ENCODE measurements at places on chromosomes 1 and 21.

GRCh38 chr1:46638921-46639320 is 22.3 kb upstream of the MOB3C start:
- DNase-seq, result no peak

DNA sequence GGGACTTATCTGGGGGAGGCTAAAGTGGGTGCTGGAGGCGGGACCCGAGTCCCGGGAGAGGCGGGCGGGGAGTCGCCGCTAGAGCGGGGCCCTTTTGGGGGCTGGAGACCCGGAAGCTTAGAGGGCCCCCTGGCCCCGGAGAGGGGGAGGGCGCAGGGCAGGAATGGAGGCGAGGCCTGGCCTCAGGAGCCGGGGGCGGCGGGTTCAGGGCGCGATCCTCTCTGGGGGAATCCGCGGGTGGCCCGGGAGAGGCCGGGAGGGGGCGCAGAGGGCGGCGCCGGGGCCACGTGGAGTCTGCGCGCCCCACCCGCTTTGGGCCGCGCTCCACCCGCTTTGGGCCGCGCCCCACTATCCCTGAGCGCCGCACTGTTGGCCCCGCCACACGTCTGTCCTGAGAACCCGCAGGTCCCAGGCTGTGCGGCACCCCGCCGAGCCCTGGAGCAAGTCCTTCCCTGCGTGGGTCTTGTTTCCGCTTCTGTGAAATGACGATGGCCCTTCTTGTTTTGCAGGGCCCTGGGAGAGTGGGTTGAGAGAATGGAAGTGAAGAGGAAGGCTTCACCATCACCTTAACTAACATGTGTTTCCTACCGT is 84.4 kb downstream of the NKAIN1 start:
- peak; percentile 88 for DNase-seq

DNA sequence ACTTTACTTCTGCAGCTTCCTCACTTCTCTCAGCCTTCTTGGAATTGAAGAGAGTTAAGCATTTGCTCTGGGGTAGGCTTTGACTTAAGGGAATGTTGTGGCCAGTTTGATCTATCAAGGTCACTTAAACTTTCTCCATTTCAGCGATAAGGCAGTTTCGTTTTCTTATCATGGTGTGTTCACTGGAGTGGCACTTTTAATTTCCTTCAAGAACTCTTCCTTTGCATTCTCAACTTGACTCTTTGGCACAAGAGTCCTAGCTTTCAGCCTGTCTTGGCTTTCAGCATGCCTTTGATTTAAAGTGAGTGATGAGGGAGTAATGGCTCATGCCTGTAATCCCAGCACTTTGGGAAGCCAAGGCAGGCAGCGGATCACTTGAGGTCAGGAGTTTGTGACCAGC is 38.7 kb downstream of the HS2ST1 start:
- no peak for DNase-seq

GRCh38 chr21:16711757-16712156 is 801.1 kb upstream of the CXADR start:
- no peak for DNase-seq

GRCh38 chr1:207691841-207692240 is 46.9 kb downstream of the CR1L start:
- no peak for DNase-seq

Data from activated CD8-positive, alpha-beta memory T cell treated with anti-CD3 and anti-CD28 coated beads for 24 hours (primary cell).